ENCODE measurements at places on chromosomes 7 and 10.

GRCh38 chr10:62707810-62708209 is 96.7 kb upstream of the ADO start:
- DNase-seq = no peak

- DNase-seq = no peak
Measured at GRCh38 chr10:6674291-6674690, 94.2 kb upstream of the PRKCQ start.

GRCh38 chr7:73342645-73343044 is 14.7 kb downstream of the FKBP6 start:
- no peak for DNase-seq

- no peak for DNase-seq
Measured at GRCh38 chr7:94647295-94647694, 8.6 kb downstream of the SGCE start.

GRCh38 chr10:69333205-69333604 is 54.9 kb downstream of the HK1 start:
- DNase-seq = no peak

DNA sequence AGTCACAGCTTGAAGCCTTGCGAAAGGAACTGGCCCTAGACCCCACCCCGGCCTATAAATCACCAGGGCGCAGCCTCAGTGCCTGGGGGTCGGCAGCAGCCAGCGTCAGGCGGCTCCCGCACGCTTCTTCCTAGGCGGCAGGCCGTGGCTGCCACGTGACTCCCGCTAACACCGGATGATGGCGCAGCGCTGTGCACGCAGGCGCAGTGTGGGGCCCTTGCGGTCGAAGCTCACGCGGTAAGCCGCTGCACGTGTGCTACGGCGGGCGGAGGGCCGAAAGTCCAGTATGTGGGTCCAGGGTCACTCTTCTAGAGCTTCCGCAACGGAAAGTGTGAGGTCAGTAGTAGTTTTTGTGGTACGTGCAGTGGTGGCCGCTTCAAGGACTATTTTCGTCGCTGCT is at the start of gene STK31:
Gene STK31 (plus strand): TSS at position 220 of the 400 bp plus-strand sequence. CDS start 67 bp downstream, at position 287.
- DNase-seq = no peak

- DNase-seq = no peak
Measured at GRCh38 chr10:130003787-130004613, 39.9 kb upstream of the EBF3 start.

GRCh38 chr7:102040569-102040968 is 223.1 kb downstream of the CUX1 start:
- DNase-seq = no peak

DNA sequence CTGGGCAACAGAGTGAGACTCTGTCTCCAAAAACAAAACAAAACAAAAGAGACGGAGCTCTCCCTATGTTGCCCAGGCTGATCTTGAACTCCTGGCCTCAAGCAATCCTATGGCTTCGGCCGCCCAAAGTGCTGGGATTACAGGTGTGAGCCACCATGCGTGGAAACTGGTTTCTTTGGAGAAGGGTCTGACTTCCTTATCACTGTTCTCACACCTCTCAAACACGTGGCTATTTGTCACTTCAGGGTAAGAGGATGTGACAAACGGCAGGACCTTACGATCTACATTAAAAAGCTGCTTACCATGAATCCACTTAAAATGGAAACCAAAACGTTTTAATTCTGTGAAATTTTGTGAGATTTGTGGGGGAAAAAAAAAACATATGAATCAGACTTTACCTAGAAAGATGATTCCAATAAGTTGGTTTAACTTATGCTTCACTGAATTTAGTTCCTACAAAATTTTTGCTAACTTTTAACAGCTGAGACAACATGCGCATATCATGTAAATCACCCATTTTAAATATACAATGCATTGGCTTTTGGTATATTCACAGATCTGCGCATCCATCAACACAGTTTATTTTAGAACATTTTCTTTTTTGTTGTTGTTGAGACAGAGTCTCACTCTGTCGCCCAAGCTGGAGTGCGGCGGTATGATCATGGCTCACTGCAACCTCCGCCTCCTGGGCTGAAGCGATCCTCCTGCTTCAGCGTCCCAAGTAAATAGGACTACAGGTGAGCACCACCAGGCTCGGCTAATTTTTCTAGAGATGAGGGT is 18.7 kb upstream of the FOXK1 start:
- no peak for DNase-seq

- peak; percentile 17 for DNase-seq
Measured at GRCh38 chr7:158646766-158647474, 57.7 kb downstream of the NCAPG2 start.

- DNase-seq = no peak
Measured at GRCh38 chr10:47099474-47099873, 188.2 kb downstream of the PTPN20 start.

- DNase-seq = no peak
Measured at GRCh38 chr10:78566284-78567111, 502.3 kb upstream of the ZMIZ1 start.

DNA sequence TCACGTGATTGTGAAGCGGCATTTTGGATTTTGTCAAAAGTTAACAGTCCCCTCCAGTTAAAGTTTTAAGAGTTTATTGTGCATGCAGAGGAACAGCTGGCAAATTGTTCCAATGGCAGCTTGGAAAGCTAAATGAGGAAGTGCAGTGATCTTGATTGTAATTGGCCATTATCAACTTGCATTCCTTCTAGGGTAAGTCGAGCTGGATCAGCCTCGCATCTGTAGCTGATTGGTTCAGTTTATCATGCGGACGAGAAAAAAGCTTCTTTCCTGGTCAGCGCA is 566 bp downstream of the ZNF789 start:
- DNase-seq = no peak

DNA sequence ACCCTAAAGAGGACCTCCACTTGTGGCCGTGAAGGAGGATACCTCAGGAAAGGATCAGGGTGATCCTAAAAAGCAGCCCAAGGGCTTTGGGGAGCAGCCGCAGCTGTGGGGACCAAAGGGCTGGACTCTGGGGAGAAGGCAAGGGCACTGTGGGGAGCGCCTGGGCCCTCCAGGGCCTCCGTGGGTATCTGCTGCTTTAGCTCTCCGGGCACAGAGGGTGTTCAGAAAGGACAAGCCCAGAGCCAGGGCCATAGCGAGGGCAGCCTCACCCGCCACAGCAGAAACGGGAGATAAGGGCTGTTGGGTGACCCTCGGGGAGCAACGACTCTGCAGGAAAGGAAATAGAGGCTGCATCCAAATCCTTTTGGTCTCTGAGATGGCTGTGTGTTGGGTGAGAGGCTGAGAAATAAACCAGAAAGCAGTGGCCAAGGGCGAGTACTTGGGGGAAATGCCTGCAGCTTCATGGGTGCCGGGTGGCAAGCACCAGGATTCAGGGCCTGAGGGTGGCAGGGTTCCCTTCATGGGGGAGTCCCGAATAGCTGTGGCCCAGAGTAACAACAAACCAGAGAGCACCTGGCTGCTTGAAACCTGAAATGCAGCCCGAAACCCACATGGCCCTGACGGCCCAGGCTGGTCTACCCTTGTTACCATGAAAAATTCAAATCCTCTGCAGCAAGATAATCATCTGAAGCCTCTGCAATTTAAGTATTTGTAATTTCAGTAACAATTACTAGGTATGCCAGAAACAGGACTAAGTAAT is 95.2 kb downstream of the VIPR2 start:
- no peak for DNase-seq

GRCh38 chr7:139455789-139456188 is 27.7 kb downstream of the KLRG2 start:
- DNase-seq = no peak

- DNase-seq = no peak
Measured at GRCh38 chr7:131285556-131285955, 42.1 kb upstream of the MKLN1 start.

GRCh38 chr10:125023862-125024496 is 82.1 kb downstream of the ZRANB1 start:
- DNase-seq = no peak
